HuH-7 (cell line): ENCODE measurements at places on chromosomes 1 and 21.

GRCh38 chr1:235018161-235018560, 110.5 kb downstream of the TOMM20 start:
- DNase-seq = no peak

GRCh38 chr1:202836623-202837403, 26.1 kb downstream of the PCAT6 start:
- DNase-seq = no peak

DNA sequence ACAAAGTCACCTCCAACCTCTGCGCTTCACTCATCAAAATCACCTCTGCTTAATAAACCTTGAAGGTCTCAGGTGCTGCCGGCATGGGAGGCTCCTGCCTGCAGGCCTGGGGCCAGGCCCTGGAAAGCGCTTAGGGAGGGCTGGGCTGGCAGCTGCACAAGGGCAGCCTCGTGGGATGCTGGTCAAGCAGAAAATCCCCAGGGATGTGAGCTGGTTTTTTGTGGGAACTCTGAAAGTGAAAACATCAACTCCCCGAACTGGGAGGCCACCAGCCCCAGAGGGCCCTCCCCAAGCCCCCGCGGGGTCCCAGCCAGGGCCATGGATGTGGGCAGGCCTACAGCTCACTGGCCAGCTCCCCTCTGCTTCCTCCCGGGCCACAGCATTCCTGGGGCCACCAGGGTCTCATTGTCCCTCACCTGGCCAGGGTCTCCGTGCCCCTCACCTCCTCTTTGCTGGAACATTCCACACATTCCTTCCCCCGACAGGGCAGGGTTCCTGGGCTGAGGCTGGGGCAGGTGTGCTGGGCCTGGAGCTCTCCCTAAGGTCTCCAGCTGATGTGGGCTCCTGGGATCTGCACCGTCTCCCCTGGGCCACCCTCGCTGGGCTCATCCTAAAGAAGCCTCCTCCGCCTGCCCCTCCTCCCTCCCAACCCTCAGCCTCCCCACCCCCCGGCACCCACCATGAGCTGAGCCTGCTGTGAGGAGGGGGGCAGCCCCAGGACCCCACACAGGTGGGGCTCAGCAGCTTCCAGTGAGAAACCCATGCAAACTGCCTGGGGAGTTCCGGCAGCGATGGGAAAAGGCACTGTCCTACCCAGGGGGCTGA, 36.0 kb upstream of the POFUT2 start:
- no peak for DNase-seq

- no peak for DNase-seq
These were observed 224.0 kb upstream of the COA6 start for GRCh38 chr1:234149217-234149616.

DNA sequence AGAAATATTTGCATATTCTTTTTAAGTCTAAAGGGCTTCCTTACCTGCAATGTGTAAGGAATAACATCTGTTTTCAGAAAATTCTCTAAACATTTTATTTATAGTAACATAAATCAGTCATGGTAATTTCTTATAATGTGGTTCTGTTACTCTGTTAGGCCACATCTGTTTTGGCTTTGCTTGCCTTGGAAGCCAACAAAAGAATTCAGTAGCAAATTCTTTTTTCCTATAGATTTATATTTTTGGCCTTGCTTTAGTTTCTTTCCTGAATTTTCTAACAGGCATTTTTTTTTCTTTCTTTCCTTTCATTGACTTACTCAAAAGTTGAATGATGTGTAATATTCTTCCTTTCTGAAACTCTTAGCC, 72.2 kb downstream of the OSBPL9 start:
- no peak for DNase-seq
